Breast epithelium (tissue), 4 donors: ENCODE measurements at places on chromosomes 6 and 20. TPM values are rescaled to one million over a fixed set of nuclear protein-coding genes. Genes with fewer than 3 reads are reported as not detected.

The CTCFL gene
- total RNA-seq = not detected

The TSHZ2 gene
- 59.6 TPM for total RNA-seq

The MUC21 gene
- total RNA-seq = not detected

The NRSN1 gene
- not detected for total RNA-seq

The MAPK13 gene
- total RNA-seq = 45.2 TPM

The SLC17A9 gene
- total RNA-seq = 2.2 TPM

The SMPDL3A gene
- 26.5 TPM for total RNA-seq

The EEF1A1 gene
- total RNA-seq = 13,038 TPM

The HLA-DPA1 gene
- total RNA-seq = 51.8 TPM

The COX4I2 gene
- total RNA-seq = 5.3 TPM

The DSN1 gene
- total RNA-seq = 11.9 TPM

The SEL1L2 gene
- total RNA-seq = 7.4 TPM

The NOX3 gene
- not detected for total RNA-seq

The SUN5 gene
- total RNA-seq = not detected

The PDYN gene
- total RNA-seq = not detected

The MYCT1 gene
- total RNA-seq = 12.5 TPM

The PTCRA gene
- total RNA-seq = not detected

The VSX1 gene
- not detected for total RNA-seq

The SLC22A2 gene
- total RNA-seq = not detected

The CAGE1 gene
- total RNA-seq = not detected

The HLA-DQB1 gene
- total RNA-seq = 7.2 TPM

The SEC63 gene
- 58.7 TPM for total RNA-seq

The HSPA1L gene
- total RNA-seq = 1.6 TPM

The AKAP12 gene
- 40.7 TPM for total RNA-seq

The CLPSL1 gene
- total RNA-seq = 1.3 TPM

The EMILIN3 gene
- 1.3 TPM for total RNA-seq

The TRIM38 gene
- 16.2 TPM for total RNA-seq

The HFE gene
- 5.6 TPM for total RNA-seq

The GPX6 gene
- not detected for total RNA-seq

The BEND6 gene
- total RNA-seq = 1.0 TPM

The PRR18 gene
- 0.29 TPM for total RNA-seq

The RNF144B gene
- 24.3 TPM for total RNA-seq

The ZNF165 gene
- 3.1 TPM for total RNA-seq

The TAF8 gene
- 21.1 TPM for total RNA-seq

The CCN6 gene
- total RNA-seq = not detected
